ENCODE measurements at places on chromosomes 3 and 15. TPM values are rescaled to one million over a fixed set of nuclear protein-coding genes. Genes with fewer than 3 reads are reported as not detected.

DNA sequence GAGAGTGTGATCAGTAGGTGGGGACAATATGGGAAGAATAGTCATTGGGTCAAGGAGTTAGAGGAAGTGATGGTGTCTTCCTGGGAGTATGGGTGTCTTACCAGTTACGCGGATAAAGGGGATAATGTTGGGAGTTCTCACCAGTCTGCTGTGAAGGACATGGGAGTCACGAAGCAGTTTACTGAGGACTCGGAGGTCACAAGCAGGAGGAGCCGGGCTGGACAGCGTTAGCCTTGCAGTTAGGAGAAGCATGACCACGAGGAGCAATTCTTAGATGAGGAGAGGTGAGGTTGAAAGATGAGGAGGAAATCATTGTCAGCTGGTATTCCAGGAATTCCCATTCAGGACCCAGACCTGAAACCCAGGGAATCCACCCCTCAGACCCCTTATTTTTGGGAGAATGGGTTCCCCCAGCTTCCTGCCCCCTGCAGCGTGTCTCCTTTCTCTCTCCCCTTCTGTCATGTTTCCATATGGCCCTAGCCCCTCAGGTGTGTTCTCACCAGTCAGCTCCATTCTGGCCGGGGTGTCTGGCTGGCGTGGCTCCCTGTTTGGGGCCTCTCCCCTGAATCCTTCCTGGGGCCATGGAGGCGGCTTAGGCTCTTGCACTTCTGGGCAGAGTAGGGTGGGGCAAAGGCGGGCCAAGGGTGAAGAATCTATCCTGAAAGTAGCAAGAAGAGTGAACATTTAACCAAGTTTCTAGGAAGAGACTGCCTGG, 2.1 kb downstream of the THPO start:
- DNase-seq: no peak

- no peak for DNase-seq
Measured at GRCh38 chr3:160808838-160809237, 52.8 kb downstream of the PPM1L start.

DNA sequence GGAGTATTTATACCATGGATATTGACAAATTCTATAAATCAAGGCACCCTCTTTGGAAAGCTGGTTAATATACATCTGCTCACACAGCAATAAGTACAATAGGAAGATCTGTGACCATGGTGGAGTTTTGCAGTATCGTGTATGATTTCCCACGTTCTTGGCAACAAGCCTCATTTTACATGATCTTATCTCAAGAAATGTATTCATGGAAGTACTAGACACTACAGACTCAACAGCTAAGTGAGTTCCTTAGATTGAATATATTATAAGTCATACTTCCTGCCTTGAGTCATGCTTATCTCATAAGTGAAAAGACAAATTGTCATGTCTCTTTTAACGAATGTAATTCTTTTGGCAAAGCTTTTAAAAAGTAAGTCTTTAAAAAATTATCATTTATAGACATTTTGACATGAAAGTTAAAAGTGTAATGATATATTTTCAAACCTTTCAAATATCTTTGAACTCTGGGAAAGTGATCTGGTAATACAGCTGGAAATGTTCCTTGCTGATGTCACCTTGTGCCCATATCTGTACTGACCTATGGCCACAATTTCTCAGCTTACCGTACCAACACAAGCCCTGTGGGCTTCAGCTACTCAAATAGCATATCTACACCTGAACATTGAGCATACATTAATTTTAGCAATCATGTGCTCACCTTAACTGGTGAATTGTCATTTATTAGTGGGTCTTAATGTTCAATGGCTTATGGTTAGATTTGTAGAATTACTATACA, 130.3 kb upstream of the TMC3 start:
- peak; percentile 90 for DNase-seq

DNA sequence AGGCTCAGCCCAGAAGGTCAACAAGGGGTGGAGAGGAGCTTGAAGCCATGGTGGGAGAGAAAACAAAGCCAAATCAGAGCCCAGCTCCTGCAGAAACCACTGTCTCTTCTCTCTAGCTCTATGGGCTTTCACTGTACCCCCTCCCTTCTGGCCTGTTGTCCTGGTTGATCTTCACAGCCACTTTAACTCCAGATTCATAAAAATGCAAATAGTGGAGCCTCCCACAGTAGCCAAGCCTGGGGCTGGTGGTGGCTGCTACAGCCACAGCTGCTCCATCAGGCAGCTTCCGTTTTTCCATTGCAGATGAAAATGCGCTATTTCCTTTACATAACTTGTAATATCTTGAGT, 20.7 kb upstream of the CAV3 start:
- no peak for DNase-seq

DNA sequence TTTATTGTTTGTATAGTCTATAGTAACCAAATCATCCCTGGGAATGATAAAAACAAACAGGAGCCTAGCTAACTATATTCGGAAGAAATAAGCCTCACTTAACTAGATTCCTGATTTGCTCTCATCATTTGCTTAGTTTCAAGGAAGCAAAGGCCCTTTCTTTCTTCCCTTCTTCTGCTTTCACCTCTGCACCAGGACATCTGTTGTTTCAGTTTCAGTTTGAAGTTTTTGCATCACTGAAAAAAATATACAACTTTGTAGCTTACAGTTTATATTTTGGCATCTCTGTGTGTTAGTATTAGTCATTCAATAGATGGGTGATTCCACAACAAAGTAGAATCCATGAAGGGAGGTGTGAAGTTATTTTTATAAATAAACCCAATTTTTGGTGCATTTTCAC, 113.6 kb upstream of the SNTN start:
- DNase-seq: no peak

DNA sequence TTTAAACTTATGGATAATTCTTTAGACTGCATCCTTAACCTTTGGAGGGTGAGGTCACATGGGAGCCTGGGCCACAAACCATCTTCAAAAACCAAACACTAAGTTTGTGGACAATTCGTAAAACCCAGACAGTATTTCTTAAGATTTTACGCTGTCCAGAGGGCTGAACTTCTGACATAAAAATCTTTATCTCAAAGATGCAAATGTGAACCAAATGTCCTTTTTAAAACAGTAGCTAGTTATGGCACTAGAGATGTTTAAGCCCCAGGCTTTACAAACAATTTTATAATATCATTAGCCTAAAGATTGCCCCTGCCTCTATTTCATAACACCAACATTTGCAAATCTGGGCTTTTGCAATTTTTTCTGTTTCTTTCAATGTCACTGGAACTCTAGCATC, 287.2 kb downstream of the SATB1 start:
- no peak for DNase-seq

DNA sequence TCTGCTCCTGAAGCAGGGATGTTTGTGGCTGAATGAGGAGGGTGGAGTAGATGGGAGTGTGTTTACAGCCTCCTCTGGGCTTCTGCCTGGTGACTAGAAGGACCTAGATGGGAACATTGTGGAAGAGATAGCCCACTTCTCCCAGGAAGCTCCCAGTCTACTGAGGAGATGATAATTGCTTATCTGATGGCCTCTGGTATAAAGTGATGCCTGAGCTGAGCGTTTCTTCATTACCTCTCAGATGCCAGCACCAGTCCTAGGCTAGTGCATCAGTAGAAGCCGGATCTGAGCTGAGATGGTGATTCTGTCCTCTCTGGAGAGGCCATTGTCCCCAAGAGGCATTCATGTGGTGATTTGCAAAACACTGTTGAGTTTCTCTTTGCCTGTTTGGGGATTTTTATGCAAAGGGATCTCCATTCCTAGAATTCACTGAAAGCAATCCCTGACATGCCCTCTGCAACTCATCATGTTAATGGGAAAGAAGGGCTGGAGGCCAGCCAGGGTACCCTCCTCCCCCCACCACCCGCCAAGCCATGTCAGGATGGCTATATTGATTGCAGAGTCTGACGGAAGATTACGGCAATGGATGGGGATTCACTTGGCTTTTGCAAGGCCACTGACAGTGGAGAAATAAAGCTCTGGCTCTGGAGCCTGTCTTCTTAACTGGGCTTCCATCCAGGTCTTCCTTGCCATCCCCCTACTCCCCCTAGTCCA, 166.4 kb upstream of the ROPN1 start:
- DNase-seq: no peak

DNA sequence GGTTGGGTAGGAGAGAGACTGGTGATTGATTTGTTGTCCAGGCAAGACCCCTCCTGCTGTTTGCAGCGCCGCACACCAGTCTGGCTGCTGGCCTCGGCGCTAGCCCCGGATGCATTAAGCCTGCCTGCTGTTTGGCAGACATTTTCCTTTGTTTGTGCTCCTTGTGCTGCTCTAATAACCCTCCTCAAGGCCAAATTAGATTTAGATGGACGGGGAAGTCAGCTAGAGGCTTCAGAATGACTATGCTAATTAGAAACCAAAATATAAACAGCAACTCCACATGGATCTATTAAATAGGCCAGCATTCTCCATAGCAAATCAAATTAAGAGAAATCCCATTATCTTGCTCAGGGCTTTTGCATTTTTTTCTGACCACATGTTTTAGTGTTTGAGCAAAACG, 445.2 kb downstream of the SQOR start:
- no peak for DNase-seq

- no peak for DNase-seq
Measured at GRCh38 chr3:32837789-32838188, 20.0 kb downstream of the TRIM71 start.

- DNase-seq: no peak
Measured at GRCh38 chr3:41216993-41217392, 17.7 kb downstream of the CTNNB1 start.

DNA sequence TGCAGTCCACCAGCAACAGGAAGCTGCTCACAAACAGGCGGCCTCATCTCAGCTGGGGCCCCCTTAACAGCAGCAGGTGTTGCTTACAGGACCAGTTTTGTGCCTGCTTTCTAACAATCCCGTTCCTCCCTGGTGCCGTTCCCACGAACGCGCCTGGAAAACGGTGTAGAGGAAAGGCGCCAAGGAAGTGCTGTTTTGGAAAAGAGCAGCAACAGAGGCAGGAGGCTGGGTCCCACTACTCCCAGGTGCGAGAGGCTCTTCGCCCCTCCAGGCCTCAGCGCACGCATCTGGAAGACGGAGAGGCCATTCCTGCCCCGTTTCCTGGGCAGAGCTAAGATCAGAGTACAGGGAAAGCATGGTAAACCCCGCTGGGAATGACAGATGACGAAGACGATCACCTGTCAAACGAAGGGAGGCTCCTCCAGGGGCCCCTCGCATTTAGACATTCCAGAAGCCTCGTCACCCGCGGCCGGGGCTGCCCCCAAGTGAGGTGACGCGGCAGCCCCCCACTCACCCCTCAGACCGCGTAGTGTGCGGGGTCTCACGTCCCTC, 603 bp downstream of the SCAPER start:
- DNase-seq: no peak

DNA sequence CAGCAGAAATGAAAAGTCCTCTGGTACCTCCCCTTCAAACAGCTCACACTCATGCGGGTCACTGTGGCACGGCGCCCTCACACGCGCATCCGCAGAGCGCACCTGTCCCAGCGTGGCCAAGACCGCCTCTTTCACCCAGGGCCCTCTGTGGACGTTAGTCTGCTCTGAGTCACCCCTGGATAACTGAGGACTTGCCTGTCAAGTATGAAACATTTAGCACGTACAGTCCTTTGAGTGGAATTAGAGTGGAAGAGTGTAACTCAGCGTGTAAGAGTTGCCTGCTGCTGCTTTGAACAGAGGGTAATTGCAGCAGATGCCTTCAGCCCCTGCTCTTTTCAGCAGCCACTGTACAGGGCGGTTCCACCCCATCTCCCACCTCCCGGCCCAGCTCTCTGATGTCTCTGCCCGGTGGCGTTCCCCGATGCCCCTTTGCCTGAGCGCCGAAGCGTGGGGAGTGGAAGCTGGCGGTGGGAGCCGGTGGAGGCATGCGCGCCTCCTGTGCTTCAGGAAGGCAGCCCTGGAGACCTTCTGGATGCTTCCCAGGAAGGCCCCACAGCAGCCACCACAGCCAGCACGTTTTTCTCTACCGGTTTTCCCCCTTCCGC, 23.0 kb downstream of the CPN2 start:
- DNase-seq: no peak

GRCh38 chr3:61903074-61903473, 341.7 kb downstream of the PTPRG start:
- DNase-seq: no peak

GRCh38 chr15:49462232-49462844, 39.3 kb downstream of the FGF7 start:
- DNase-seq: no peak

DNA sequence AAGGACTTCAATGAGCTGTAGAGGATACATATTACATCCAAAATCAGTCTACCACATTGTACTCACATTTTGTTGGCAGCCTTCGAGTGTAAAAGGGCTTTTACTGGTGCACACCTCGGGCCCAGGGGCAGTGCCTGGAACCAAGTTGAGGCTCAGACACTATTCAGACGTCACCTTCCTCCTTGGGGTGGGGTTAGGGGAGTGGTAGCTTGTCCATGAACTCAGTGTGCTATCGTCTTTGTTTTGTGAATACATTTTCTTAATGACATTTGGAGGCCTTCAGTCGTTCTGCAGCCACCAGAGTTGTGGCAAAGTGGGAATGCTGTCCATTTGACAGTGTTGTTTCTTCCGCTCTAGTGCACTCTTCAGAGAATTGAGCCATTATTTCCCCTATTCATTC, 114.2 kb downstream of the PGPEP1L start:
- DNase-seq: no peak

- DNase-seq: no peak
Measured at GRCh38 chr3:31230425-31231223, 302.1 kb upstream of the STT3B start.

- no peak for DNase-seq
Measured at GRCh38 chr15:101168463-101168824, 83.4 kb downstream of the CHSY1 start.

DNA sequence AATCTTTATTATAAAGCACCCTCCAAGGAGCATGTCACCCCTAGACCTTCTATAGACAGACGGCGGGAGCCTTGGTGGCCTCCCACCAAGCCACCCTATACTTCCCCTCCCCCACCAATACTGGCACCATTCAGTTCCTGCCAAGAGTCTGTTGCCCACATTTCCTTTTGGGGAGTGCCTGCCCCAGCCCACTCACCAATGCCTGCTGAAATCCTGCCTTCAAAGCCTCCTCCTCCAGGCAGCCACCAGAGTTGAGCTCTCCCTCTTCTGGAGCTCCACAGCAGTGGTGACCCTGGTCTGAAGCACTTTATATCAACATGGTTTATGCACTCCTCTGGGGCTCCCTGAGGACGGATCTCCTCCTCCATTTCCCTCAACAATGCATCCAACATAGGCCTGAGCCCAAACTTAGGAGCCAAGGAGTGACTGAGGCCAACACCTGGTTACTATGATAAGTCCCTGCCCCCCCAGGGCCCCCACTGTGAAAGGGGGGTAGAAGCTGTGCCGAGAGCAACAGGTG, 8.8 kb downstream of the CCDC33 start:
- DNase-seq: no peak

GRCh38 chr3:59813148-59813538, 763.3 kb upstream of the CFAP20DC start:
- no peak for DNase-seq

GRCh38 chr3:117479095-117479494, 769.5 kb downstream of the TUSC7 start:
- DNase-seq: no peak

Gene WHAMM
- total RNA-seq: 11.6 TPM

Gene GP5
- total RNA-seq: 0.29 TPM

Gene SUSD5
- 2.5 TPM for total RNA-seq

Gene SNRK
- total RNA-seq: 137 TPM

Gene PARP14
- total RNA-seq: 134 TPM

Gene NPRL2
- 22.7 TPM for total RNA-seq

Gene RFC4
- 27.3 TPM for total RNA-seq

Gene ARL14
- total RNA-seq: not detected

Gene CCRL2
- 15.8 TPM for total RNA-seq

Gene DUOXA1
- total RNA-seq: not detected

Gene MYRIP
- total RNA-seq: 2.3 TPM

Gene PLXNA1
- 50.0 TPM for total RNA-seq

Gene CNTN6
- 0.05 TPM for total RNA-seq

Data from glomerular endothelial cell (primary cell).